ENCODE measurements at places on chromosomes 3 and 15. TPM values are rescaled to one million over a fixed set of nuclear protein-coding genes. Genes with fewer than 3 reads are reported as not detected.

PDE12 gene
- 6.1 TPM for polyA plus RNA-seq

DNA sequence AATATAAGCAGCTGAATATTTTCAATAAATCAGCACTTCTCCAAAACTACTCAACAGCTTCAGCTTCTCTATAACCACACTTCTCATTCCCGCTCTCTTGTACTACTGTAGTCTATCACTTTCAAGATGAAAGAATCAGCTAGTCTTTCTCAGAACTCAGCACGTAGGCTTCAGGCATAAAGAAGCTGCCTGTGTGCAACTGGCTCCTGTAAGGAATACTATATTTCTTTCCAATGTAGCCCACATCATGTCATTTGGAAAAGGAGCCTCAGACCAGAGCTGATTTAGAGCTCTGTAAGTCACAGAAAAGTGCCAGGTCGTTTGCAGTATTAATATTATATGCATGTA, 62.3 kb downstream of the FMN1 start:
- no peak for DNase-seq

DNA sequence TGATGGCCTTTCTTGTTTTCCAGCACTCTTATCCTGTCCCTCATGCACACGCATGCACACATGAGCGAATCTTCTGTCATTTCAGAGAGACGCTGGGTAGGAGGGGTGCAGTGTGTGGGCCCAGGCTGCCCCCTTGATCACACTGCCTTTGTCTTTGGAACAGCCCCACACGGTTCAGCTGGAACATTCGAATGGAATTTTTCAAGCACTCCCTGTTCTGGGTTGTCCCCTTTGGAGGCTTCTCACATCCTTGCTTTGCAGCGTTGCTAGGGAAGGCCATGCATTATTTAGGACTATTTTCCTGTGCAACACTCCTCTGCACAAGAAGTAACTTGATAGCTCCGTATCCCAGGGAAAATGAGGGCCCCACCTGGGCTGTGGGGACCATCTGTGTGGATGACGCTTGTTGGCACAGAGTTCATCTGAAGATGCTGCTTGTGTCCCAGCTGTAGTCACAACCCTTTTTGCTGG, 78.4 kb downstream of the SPSB4 start:
- peak; percentile 70 for DNase-seq

CPLX3 gene
- polyA plus RNA-seq: not detected

ISL2 gene
- polyA plus RNA-seq: not detected

DNA sequence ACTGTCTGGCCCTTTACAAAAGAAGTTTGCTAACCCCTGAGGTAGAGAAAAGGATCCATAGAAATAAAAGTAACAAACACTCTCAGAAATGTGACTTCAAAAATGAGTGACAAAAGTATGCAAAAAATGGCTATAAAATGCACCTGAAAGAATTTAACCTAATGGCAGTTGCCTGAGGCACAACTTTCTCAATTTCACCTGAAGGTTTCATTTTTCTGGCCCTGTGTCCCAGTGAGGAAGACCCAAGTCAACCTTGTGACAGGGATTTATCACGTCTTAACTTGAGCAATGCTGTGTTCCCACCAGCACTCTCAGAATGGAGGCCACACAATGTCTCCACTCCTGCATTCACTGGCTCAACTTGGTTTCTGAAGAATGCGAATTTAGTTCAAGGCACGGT, 83.0 kb downstream of the FHIT start:
- no peak for DNase-seq

UBA5 gene
- 32.1 TPM for polyA plus RNA-seq

OCA2 gene
- polyA plus RNA-seq: 0.45 TPM

DNA sequence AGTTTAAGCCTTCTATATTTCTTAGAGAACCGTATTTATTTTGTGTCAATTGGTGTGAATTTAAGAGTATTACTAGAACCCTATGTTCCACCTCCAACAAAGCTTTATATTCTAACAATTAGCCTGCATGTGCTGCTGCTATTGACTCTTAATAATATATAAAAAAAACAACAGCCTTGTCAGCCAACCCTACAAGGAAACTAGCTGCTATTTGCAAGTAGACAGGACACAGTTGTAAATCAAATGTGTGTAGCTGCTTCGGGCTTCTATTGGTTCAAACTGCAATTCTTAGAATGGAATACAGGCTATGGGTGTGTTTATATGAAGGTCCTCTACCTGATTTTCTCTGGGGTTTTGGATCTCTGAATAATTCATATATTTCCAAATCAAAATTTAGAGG, 60.7 kb downstream of the ZBTB20 start:
- no peak for DNase-seq

- DNase-seq: no peak
Measured at GRCh38 chr3:151197981-151198767, 4.8 kb downstream of the GPR171 start.

GLCE gene
- 14.9 TPM for polyA plus RNA-seq

DNAH12 gene
- polyA plus RNA-seq: not detected

DNA sequence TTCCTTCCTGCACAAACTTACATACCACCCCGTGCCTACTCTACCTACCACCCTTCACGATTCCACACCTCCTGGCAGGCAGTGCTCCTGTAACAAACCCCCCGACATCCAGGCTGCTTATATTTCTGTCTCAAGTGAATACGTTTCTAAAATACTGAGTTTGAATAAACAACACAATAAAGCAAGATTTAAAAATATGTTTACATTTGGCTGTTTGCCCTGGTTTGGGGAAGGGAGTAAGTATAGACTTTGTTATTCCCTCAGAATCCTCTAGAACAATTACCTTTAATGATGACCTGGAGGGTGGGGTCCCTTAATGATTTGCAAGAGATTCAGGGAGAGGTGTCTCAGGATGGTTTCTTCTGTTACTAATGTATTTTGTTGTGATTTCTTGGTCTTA, 402.6 kb upstream of the TBL1XR1 start:
- no peak for DNase-seq

DNA sequence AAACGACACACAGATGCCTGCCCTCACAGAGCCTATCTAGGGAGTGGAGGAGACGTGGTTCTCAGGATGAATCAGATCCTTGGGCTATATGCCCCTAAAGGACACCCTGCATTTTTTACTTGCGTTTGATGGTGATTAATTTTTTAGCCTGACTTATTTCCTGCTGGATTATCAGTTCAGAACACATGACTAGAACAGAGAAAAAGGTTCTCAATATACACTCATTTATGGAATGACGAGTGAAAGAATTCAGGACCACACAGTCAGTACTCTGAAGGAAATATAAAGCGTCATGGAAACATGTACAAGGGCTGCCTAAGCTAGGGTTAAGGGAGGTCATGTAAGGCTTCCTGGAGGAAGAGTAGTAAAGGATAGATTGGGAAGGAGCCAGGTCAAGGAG, 121.8 kb downstream of the SSR3 start:
- DNase-seq: no peak

DNA sequence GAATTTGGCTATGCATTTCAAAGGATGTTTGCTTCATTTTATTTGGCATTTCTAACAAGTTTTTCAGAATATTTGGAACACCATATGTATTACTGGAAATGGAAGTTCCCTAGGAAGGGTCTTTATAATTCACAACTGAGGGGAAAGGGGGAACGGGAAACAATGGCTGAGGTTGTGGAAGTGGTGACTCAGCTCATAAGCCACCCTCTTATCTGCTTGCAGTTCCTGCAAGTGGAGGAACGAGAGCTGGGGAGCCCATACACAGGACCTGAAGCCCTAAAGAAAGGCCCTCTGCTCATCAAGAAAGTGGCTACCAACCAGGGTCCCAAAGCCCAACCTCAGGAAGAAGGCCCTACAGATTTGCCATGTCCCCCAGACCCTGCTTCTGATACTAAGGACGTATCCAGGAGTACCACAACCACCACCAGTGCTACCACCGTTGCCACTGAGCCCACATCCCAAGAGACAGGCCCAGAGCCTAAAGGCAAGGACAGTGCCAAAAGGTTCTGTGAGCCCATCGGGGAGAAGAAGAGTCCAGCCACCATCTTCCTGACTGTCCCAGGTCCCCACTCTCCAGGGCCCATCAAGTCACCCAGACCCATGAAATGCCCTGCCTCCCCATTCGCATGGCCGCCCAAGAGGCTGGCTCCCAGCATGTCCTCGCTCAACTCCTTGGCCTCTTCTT, 37.9 kb downstream of the ESYT3 start:
- DNase-seq: no peak

ARPP21 gene
- 0.11 TPM for polyA plus RNA-seq

MYO9A gene
- 5.5 TPM for polyA plus RNA-seq

DNA sequence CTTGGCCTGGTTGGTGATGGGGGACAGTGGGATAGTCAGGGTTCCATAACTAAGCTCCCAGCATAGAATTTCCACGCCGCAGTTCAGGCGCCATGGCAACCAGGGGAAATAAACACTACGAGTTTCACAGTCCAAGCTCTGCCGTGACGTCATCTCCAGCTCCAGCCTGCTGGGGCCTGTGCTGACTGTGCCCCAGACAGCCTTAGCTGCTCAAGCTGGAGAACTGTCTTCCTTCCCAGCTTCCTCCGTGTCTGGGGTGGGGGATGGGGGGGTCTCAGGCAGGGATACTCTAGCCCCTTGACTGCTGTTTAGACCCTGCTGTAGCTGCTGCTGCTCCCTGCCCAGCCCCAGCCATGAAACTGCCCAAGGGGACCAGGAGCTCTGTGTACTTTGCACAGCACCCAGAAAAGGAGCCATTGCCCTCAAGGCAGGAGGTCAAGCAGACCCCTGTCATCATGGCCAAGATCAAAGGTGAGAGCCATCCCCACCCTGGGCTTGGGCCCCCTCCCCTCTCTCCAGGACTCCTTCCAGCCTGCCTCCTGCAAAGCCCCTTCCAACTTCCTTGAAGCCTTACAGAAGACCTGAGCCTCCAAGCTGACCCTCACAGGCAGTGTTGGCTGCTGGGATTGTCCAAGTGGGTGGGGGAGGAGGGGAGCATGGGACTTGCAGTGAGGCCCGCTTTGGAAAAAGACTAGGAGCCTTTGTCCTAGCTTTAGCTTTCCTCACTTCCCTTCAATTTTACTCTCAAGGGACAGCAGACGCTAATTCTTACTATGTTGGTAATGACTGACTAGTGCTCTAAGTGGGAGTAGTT, 11.4 kb upstream of the CSPG4 start:
- peak; percentile 97 for DNase-seq

DNA sequence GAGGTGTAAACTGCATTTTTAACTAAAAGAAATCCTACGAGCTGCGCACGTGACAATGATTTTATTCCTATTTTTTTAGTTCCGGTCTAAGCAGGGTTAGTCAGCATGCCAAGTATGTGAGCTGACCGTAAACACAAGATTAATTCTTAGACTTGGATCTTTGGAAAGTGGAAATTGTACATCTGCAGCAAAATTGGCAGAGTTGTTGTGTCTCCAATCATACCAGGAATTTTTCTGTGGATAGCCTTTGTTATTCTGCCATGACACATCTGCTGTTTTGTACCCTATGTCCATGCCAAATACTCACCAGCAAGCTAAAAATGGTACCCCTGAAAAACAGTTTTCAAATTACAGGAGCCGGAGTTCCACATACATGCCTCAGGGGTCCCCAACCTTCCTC, 562.5 kb downstream of the UNC13C start:
- DNase-seq: no peak

PDHB gene
- 138 TPM for polyA plus RNA-seq

- DNase-seq: peak; percentile 79
Measured at GRCh38 chr3:159263750-159264553, 462.1 kb downstream of the MFSD1 start.

- DNase-seq: peak; percentile 32
Measured at GRCh38 chr3:126349611-126350501, 7.4 kb downstream of the KLF15 start.

DNA sequence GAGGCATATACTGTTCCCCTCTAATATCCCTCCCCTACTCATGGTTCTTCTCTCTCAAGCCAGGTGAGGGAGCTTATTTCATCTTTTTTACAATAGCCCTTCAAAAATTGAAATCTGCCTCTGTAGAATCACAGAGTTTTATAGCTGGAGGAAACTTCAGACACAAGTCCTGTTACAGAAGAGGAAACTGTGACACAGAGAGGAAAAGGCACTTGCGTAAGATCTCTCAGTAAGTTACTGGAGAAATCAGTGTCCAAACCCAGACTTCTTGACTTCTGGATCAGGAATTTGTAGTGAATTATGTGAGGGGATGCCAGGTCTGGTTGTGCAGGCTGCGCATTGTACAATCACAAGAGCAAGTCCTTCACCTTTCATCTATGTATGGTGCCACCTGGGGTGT, 4.6 kb downstream of the FGD5 start:
- no peak for DNase-seq

Data from kidney (tissue), 22 donors.